ENCODE measurements at places on chromosomes 3 and 15.

GRCh38 chr3:177427540-177427939, 230.3 kb upstream of the TBL1XR1 start:
- DNase-seq = no peak

GRCh38 chr3:120324190-120324589, 25.0 kb downstream of the LRRC58 start:
- DNase-seq = no peak

GRCh38 chr3:188664795-188665194, 507.0 kb upstream of the TPRG1 start:
- no peak for DNase-seq

DNA sequence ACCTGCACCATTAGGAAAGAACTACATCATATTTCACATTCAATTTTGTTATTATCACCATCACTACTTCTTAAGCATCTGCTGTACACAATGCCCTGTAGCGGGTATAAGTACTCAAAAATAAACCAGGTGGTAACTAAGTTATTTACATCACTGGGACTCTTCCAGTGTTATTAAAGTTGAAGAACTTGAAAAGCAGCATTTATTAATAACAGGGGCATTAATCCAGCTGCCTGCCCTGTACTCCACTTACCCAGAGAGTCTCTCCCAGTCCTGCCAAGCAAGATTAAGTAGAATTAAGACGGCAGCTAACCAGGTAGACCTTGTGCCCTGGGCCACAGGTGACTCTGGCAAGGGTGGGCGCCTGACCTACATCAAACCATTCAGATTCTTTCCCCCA, 65.2 kb downstream of the FHIT start:
- no peak for DNase-seq

- DNase-seq = peak; percentile 58
Measured at GRCh38 chr3:161409069-161409468, 37.8 kb upstream of the SPTSSB start.

DNA sequence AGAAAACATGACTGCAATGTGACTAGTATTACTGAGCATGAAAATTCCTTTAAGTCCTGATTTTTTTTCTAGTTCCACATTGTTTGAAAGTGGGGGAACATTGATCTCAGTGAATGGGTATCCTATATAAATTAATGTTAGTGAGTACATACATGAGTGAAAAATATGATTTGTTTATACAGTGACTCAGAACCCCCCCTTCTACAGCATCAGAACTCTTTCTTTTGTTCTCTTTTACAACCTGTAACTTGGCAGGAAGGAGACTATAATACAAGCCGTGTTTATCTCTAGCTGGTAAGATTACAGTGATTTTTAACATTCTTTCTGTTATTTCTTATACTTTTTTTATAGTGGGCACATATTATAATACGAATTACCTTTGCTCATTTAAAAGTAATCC, 384.7 kb downstream of the PDCD6IP start:
- DNase-seq = no peak

DNA sequence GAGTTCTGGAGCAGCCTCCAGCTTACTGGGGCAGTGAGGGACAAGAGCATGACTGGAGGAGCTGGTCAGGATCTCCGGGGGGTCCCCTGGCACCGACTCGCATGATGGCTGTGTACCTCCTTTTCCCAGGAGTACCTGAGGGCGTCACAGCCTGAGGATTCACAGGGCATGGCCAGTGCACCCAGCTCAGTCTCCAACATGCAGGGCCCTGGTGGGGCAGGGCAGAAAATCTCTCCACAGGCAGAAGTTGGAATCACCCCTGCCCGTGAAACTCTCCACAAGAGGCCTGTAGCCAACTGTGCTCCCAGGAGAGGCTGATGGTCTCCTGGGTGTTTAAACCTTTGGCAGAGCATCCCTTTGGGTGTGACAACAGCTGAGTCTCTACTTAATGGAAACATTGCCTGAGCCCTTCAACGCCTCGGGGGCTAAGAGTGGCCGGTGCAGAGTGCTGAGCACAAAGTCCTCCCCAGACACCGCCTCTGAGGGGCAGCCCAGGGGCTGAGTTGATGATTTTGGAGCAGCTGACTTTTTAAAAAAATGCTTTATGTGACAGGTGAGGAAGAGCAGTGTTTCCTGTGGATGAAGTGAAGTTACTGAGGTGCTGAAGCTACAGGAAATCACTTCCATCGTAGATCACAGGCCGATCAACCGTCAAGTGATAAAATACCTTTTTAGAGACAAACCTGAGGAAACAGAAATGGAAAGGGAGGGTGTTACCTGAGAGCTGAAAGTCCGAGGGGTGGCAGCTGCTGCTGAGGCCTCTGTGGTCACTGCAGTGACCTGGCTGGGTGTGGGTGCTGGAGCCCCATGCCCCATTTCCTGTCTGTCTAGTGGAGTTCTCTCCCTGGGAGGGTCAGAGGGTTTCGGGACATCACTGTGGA, 21.9 kb upstream of the CXCR6 start:
- no peak for DNase-seq

GRCh38 chr3:52714335-52715302, 8.7 kb downstream of the SPCS1 start:
- DNase-seq = no peak

- no peak for DNase-seq
Measured at GRCh38 chr15:99955181-99955525, 221.9 kb upstream of the LYSMD4 start.

- no peak for DNase-seq
Measured at GRCh38 chr3:133380481-133381225, 19.2 kb upstream of the BFSP2 start.

DNA sequence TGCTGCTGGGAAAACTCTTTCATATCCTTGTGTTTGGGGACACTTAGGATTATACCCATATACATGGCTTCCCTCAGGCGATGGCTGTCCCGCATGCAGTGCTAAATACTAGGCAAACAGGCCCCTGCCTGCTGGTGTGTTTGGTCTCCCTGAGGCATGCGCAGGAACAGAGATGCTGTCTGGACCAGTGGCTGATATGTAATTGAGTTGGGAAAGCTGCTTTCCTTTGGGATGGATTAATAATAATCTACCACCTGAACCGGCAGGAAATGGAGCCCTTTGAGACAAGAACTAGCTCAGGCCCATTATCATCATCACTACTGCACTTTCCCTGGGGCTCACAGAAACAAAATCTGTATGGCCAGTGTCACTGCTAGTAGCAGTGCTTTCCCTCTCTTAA, 18.0 kb downstream of the ZDHHC3 start:
- DNase-seq = no peak

- DNase-seq = no peak
Measured at GRCh38 chr3:115790759-115791158, 167.4 kb downstream of the GAP43 start.

GRCh38 chr3:189702066-189702646, 71.0 kb downstream of the TP63 start:
- no peak for DNase-seq
